ENCODE measurements at places on chromosomes 5 and 9.

DNA sequence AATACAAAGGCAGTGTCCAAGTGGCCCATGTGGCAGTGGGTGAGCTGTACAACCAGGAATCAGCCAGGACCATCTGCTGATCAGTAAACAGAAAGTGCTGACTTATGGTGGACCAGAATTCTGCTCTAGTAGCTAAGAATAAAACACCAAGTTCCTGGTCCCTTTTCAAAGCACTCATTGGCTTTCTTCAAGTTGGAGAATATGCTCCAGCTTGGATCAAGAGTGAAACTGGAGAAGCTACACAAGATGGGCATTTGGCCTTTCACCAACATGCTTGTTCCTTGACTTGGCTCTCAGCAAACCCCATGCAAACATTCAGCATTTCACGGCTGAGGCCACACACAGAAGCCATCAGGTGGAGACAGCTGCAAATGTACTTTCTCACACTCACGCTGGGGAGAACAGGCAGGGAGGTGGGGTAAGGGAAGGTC, 32.1 kb downstream of the MARCHF3 start:
- DNase-seq: peak; percentile 63

DNA sequence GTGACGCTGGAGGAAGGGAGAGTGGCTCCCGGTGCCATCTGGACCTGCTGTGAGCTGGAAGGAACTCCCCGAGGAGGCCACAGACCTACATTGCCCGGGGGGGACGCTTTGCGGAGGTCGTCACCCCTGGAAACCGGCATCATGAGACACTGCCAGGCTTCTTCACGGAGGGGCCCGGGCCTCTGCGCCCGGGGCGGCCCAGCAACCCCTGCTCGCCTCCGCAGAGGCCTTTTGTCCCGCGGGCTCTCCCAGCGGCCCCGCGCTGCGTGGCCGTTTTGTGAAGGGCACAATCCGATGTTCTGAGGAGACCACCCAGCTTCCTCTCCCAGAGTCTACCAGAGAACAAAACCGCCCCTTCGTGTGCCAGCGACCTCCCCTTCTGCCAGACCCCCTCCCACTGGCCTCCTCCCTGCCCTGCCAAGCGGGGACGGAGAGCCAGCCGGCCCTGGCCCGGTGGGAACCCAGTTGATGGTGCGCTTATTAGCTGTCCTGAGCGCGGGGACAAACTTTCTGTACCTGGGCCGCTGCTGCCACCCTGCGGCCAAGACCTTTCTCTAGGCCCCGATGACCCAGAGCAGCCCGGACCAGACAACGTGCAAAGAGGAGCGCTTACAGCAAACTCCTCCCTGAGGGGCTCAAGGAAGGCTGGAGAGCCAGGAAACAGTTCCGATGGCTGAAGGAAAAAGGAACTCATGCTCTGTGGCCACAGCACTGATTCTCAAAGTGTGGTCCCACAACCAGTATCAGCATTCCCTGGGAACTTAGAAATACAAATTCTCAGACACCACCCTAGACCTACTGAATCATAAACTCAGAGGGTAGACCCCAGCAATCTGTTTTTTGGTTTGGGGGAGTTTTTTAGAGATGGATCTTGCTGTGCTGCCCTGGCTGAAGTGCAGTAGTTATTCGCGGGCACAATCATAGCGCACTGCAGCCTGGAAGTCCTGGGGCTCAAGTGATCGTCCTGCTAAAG, 86.7 kb downstream of the SLC1A3 start:
- peak; percentile 53 for DNase-seq

DNA sequence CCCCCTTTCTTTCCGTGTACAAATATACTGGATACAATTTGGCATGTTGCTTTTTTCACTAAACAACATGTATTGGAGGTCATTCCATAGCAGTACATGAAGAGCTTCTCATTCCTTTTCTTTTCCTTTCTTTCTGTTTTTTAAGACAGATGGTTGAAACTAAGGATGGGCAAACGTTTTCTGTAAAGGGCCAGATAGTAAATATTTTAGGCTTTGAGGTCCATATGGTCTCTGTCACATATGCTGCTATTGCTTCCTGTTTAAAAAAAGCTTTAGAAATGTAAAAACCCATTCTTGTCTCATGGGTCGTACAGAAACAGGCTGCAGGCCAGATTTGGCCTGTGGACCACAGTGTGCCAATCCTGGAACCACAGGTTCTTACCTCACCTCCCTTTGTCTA, 160.1 kb downstream of the ACER2 start:
- no peak for DNase-seq

- no peak for DNase-seq
Measured at GRCh38 chr5:160432787-160433186, 11.1 kb downstream of the PTTG1 start.

Measured in IMR-90 (cell line).